Left cardiac atrium (tissue), 4 donors: ENCODE measurements at places on chromosomes 2 and 18. TPM values are rescaled to one million over a fixed set of nuclear protein-coding genes. Genes with fewer than 3 reads are reported as not detected.

The NPAS2 gene
- 33.8 TPM for total RNA-seq

The MRO gene
- total RNA-seq, result 5.1 TPM

The DQX1 gene
- not detected for total RNA-seq

GRCh38 chr2:70828115-70828514 is 7.5 kb downstream of the CD207 start:
- no peak for DNase-seq

GRCh38 chr2:191463790-191464189 is 214.1 kb upstream of the NABP1 start:
- no peak for DNase-seq

DNA sequence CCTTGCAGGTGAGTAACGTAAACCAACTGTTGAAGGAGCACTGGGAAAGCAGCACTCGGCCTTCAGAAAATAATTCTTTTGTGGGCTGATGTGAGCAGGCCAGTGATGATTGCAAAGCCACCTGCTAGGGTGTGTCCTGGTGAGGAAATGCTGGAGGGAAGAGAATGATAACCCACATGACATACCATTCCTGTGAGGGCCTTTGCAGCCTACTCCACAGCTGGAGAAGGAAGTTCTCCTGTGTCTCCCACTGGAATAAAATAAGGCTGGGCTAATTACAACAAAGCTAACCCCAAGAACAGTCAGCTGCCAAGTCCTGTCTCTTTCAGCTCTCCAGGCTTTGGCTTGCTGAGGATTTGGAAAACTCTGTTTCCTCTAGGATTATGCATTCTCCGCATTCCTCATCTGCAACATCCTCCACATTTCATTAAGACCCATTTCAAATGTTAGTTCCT is 16.7 kb upstream of the DSG1 start:
- DNase-seq, result no peak

- no peak for DNase-seq
These were observed 75.8 kb upstream of the WIPF1 start for GRCh38 chr2:174673440-174673839.

- DNase-seq, result no peak
These were observed 58.7 kb downstream of the SLC40A1 start for GRCh38 chr2:189521699-189522434.

- DNase-seq, result peak; percentile 38
These were observed 1.1 kb downstream of the UXS1 start for GRCh38 chr2:106192752-106193689.

DNA sequence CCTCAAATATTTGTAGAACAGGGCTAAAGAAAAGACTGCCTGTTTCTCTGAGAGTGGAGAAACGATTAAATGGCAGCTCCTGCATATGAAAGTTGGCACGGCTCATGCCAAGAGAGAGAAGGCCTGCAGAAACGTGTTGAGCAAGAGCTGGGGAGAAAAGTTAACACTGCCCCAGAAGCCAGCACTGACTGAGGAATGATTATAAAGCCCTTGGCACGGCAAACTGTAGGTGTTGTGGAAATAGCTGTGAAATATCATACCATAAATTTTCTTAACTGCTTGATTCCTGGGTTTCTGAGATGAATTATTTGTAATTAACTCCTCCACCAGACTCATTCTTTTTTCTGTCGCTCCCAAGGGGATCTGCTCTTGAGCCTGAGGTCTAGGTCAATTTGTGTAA is 4.3 kb downstream of the FRZB start:
- peak; percentile 32 for DNase-seq

DNA sequence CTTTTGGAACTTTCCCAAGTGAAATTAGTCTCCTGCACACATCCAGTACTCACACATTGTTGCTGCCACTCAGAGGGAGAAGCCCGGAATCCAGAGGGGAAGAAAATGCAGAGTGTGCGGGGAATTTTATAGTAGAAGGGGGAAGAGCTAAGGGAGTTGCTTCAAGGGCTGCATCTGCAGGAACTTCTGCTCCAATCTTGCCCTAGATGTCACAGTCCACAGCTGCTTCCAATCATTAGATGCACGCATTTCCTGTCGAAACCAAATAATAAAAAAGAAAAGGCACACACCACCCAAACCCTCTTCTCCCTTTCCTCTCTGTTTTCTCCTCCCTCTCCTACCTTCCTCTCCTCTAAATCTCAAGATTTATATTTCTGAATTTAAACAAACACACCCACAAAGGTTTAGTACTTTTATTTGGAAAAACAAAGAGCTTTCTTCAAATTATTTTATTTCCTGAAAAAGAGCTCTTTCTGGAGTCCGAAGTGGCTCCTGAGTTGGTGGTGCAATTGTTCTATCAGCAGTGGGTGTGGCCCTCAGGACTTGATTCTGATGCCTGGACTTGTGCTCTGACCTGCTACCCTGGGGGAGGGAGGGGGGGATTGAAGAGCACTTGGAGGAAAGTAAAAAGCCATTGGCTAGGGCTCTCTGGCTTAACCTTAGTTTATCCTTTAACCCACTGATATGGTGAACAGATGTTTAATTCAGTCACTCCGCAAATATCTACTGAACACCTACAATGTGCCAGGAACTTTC is 72.0 kb downstream of the KCNE4 start:
- DNase-seq, result no peak

DNA sequence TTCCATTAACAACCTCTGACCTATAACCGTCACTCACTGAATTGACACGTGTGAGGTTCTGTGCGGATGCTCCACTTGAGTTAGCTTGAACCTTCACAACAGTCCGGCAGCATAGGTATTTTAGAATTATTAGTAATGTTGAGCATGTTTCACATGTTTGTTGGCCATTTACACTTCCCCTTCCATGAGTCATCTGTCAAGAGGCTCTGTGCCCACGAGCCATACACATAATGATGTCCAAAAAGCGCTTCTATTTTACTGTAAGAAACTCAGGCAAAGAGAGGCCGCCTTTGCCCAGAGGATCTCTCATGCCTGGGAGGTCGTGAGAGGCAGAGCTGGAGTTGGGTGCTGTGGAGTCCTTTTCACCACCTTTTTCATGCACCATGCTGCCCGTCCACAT is 28.9 kb upstream of the TMEM214 start:
- no peak for DNase-seq

GRCh38 chr2:41827354-41827971 is 220.4 kb upstream of the PKDCC start:
- no peak for DNase-seq
